GM12864 (cell line): ENCODE measurements at places on chromosomes 3 and 15.
A peak's percentile ranks its signal among the peaks of the same experiment; 100 is the strongest.

DNA sequence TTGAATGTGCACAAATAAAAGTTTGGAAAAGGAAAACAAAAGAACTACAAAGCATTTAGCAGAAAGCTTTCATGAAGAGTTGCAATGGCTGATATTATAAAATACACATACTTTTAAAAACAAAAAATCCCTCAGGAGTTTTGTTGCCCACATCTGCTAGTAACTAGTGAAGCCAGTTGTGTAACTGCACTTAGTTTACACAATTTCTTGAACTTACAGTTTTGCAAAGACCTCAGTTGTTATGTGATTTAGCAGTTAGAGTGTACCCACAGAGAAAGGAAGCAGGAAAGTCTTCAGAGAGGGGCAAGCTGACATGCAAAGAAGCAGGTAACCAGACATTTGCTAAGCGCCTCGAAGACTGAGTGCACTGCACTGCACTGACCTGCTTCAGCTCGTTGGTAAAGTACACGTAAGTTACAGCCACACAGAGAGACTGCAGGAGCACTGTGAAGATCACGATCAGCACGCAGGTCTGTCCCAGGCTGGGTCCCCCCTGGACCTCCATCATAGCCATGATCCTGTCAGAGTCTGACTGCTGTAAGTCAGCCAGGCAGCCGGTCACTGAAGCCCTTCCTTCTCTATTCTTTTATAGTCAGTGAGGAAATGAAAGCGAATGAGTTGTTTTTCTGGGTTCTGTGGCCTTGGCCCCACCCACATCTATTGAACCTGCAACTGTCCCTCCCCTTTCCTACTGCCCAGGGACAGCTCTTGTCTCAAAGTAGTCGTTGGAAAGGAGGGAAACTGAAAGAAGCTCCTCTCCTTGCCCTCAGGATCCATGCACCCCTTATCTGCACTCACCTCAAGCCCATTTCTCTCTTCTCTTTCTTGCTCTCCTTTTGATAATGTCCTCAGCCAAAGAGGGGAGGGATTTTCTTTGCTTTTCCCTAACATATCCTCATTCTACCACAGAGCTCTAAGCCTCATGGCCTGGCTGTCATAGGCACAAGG, at the start of gene TNFSF10:
TNFSF10 (minus strand) TSS at position 560 of the 948 bp plus-strand sequence; CDS start at position 514, 46 bp downstream.
- DNase-seq, result peak; percentile 74

GRCh38 chr15:91867581-91868026, 14.1 kb downstream of the SLCO3A1 start:
- no peak for DNase-seq

- DNase-seq, result no peak
Observed at GRCh38 chr3:28286595-28286994, 45.2 kb downstream of the CMC1 start.

- DNase-seq, result no peak
Observed at GRCh38 chr3:12115849-12116248, 42.9 kb downstream of the TIMP4 start.

DNA sequence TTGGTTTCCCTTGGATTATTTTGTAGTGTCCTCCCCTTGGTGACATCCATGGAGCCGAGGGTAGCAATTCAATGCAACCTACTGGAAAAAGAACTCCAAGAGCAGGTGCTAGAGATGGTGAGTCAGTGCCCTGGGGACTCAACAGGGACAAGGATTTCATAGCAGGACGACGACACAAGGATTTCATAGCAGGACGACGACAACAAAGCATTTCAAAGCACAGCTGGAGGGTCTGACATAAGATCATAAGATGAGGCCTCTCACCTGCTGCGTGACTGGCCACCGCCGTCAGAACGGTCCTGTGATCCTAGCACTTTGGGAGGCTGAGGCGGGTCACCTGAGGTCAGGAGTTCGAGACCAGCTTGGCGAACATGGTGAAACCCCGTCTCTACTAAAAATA, 22.5 kb downstream of the NRROS start:
- DNase-seq, result no peak

DNA sequence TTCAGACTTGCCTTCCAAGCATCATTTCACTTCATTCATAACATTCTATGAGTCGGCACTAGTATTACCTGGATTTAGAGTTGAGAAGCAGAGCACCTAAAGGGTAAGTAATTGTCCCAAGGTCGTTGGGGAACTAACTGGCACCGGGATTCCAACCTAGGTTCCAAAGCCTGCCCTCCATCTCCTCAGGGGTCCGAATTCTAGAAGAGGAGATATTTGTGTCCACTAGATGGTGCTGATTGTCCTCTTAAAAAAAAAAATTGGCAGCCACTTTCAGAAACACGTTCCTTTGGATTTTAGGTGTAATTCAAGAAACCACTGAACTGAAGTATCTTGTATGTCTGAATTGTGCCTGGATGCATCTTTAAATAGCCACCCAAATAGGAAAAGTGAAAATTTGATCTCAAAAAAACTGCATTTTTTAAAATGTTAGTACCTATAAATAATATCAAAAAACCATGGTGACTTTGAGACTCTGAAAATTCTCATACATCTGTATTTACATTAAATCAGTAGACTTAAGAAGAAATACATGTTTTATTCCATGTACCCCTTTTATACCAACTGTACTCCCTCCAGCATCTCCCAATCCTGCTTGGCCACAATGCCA, 3.9 kb upstream of the FSIP1 start:
- DNase-seq, result no peak

DNA sequence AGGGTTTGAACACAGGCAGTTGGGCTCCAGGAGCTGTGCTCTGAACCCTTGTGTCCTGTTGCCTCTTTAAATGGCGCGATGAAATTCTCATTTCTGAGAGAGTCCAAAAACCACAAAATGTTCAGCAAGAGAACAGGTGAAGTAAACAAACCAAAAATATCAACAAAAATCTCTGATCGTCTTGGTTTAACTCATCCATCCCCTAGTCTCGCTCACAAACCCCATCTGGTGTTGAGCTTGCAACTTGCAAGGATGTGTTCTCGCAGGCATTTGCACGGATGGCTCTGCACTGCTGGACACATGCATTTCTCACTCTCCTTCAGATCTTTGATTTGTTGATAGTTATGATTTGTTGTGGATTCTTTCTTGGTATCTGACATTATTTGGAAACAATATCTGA, 31.1 kb downstream of the FAH start:
- DNase-seq, result no peak

GRCh38 chr3:37808656-37809055, 53.0 kb upstream of the CTDSPL start:
- DNase-seq, result no peak

DNA sequence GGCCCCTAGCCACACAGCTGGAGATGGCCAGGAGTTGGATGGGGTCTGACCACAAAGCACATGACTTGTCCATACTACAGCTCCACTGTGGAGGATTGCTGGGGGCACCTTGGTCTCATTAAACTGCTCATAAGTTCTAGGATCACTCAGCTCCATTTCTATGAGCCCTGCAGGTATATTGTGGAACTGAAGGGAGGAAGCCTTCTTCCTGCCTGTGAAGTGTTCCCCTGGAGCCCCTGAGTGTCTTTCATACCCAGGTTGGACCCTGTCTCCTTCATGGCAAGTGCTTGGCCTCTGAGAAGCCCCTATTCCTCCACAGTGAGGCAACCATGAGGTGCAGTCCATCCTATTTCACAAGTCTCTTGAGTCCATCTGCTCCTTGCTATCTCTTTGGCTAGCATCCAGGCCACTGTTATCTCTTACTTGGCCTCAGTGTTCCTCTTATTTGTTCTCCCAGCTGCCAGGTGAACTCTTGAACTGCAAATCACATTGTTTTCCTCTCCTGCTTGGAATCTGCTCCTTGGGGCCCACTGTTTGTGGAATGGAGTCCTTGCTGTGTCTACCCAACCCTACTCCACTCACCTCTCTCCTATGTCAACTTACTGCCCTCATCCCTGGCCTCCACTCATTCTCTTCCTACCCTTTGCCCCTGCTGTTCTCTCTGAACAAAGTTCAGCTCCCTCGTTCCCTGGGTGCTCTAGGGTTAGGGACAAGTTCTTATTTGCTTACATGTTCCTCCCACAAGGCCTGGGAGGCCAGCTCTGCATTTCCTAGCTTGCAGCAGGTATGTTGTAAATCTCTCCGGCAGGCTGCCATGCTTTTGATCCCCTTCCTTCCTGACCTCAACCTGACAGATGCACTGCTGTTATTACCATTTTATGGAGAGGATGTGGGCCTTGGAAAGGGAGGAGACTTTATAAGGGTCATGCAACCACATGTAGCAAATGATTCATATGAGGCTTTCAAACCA, 1.2 kb downstream of the ACOX2 start:
- no peak for DNase-seq

DNA sequence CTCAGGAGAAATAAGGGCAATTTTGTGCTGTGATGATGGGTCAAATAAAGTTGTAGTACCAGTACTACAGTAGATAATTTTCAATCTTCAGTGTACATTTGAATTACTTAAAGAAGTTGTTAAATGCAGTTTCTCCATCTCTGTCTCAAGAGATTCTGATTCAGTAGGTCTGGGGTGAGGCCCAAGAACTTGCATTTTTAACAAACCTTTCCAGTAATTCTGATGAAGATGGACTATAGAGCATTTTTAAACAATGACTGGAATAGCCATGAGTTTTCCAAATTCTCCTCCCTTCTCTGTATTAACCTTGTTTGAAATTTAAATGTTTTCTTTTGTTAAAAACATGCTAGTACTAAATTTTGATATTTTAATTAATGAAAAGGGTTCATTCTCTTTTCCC, 127.0 kb upstream of the CD96 start:
- DNase-seq, result no peak

- no peak for DNase-seq
Observed at GRCh38 chr3:12990306-12990705, 82.9 kb downstream of the IQSEC1 start.

DNA sequence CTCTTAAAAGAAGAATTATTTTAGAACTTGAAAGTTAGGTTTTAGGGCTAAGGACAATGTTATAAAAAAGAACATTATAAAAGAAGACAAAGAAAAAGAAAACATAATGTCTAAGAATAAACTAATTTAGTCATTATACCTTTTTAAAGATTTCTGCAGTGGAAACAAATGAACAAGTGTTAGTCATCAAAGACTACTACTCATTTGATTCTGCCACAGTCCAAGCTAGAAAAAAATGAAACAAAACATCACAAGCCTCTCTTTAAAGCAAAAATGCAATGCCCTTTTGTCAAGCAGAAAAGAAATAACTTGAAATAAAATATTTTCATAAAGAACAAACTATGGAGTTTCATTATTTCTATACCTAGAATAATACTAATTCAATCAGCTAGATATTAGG, 102.0 kb downstream of the TBC1D5 start:
- DNase-seq, result no peak

DNA sequence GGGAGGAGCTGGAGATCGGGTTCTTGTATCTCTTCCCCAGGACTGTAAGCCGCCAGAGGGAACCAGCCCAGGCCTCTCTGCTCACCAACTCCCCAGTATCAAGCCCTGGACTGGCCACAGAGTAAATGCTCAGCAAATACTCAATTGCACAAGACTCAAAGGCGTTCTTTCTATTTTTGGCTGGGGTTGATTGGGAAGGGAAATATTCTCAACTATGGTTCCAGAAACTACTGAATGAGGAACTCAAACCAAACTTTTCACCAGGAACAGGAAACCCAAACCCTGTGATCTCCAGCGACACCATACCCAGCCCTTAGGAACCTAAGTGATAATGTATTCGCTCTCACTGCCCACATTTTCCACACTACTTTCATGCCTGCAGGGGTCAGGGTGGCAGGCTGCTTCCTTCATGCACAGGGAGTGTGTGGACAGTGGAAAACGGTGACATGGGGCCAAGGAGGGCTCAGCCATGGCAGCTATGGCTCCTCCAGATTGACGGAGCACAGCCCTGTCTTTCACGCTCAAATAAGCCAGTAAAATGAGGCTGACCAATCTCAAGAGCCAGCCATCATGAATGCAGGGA, 124.7 kb upstream of the RAD18 start:
- no peak for DNase-seq

- no peak for DNase-seq
Observed at GRCh38 chr15:52579852-52580251, 11.0 kb upstream of the ARPP19 start.

DNA sequence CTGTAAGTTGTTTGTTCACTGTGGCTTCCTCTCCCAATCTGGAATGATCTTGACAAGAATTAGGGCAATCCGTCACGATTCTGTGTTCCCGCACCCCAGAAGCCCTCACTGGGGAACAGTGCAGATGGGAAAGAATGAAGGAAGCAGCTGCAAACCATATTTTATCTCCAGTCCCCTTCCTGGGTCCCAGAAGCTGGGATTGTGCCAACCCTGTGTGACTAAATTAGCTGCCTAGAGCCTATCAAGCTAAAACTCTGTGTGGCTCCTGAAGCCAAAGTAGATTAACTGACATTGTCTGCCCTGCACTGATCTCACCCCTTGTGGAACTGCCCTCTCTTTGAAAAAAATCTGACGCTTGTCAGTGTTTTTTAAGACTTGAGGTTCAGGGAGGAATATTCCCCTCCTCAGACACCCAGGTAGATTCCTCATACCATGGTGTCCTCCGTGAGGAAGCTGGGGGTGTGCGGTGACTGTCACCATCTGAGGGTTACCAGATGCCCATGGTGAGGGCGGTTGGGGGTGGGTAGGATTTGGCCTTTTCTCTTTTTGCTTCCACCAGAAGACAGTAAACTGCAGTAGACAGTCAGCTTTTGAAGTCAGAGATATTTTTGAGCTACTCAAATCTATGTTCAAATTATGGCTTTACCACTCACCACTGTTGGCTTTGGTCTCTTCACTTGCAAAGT, 358.3 kb upstream of the TPM1 start:
- no peak for DNase-seq

- no peak for DNase-seq
Observed at GRCh38 chr3:48945891-48946549, 27.4 kb downstream of the ARIH2 start.

- no peak for DNase-seq
Observed at GRCh38 chr15:36571301-36571700, 8.1 kb upstream of the CDIN1 start.

- no peak for DNase-seq
Observed at GRCh38 chr15:78492872-78493271, 14.5 kb upstream of the HYKK start.

GRCh38 chr3:195240939-195241338, 30.0 kb downstream of the XXYLT1 start:
- no peak for DNase-seq

DNA sequence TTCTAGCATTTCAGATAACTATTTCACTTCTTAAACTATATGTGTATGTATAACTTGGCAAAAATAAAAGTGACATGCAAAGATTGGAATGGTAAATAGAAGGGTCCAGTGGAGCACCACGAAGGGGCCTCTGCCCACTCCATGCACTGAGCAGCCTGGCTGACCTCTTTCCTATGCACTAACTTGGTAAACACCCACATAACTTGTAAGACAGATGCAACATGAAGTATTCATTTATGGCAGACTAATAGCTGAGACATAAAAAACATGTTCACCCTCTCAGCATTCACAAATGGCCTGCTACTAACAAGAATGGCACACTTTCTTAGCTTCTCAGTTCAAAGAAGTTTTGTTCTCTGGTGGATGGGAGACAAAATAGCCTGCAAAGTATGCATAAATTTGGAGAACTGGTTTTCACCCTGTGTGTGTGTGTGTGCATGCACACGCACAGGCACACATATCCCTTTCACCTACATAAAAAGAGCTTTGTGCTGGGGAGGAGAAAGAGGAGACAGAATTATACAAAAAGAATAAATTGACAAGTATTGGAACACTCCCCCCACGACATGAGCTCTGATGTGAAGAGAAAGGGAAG, 26.5 kb upstream of the RYK start:
- no peak for DNase-seq

GRCh38 chr3:140023616-140024530, 88.9 kb downstream of the CLSTN2 start:
- DNase-seq, result no peak

GRCh38 chr3:113285226-113285625, 73.9 kb downstream of the BOC start:
- no peak for DNase-seq

- DNase-seq, result no peak
Observed at GRCh38 chr3:196397941-196398340, 34.3 kb downstream of the UBXN7 start.
